Activated CD8-positive, alpha-beta memory T cell treated with anti-CD3 and anti-CD28 coated beads for 48 hours (primary cell): ENCODE measurements at places on chromosomes 5 and 9.

DNA sequence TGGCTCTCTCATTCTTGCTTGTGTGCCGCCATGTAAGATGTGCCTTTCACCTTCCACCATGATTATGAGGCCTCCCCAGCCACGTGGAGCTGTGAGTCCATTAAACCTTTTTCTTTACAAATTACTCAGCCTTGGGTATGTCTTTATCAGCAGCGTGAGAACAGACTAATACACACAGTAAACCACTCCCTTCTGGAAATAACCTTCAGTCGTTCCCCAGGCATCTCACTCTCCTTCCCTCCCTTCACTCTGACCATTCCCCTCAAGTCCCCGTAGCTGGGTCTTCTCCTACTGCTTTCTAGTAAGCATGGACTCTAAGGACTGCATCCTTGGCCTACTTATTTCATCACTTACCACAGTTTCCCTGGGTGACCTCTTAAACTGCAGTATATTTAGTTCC, 493.9 kb downstream of the CCDC171 start:
- no peak for DNase-seq

DNA sequence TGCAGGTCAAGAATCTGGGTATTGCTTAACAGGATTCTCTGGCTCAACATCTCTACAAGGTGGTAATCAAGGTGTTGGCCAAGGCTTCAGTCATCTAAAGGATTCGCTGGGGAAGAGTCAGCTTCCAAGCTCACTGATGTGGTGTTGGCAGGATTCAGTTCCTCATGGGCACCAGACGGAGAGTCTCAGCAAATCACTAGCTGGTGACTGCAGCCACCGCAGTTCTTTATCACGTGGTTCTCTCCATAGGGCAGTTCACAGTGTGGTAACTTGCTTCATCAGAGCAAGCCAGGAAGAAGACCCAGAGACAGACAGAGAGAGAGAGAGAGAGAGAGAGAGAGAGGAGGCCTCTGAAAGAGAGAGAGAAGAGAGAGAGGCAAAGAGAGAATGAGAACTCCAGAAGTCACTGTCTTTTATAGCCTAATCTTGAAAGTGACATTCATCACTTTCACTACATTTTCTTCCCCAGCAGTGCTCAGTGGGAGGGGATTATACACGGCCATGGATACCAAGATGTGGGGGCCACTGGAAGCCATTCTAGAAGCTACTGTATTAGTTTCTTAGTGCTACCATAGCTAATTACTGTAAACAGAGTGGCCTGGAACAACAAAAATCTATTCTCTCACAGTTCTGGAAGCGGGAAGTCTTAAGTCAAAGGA, 109.2 kb upstream of the SMIM23 start:
- DNase-seq: no peak

DNA sequence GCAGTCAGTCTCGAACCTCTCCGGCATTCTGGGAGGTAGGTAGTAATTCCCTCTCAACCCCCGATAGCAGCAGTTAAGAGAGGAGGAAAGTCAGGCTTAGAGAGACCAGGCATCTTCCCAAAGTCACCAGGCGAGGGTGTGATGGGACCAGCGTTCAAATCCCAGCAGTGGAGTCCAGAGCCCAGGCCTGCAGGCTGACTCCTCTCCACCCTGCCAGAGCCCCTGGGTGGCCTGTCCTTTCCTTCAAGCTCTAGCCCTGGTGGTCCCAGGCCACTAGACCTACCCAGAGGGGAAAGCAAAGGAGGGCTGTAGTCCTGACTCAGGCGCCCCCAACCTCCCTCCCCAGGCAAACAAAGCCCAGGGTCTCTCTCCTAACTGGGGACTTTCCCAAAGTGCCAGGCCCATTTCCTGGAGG, 4.2 kb upstream of the NR5A1 start:
- DNase-seq: no peak

- no peak for DNase-seq
Observed at GRCh38 chr9:34630402-34631154, 1.7 kb upstream of the ARID3C start.

GRCh38 chr9:13603921-13604320, 324.4 kb upstream of the MPDZ start:
- no peak for DNase-seq

- DNase-seq: no peak
Observed at GRCh38 chr9:135919318-135919890, 12.1 kb upstream of the CAMSAP1 start.

DNA sequence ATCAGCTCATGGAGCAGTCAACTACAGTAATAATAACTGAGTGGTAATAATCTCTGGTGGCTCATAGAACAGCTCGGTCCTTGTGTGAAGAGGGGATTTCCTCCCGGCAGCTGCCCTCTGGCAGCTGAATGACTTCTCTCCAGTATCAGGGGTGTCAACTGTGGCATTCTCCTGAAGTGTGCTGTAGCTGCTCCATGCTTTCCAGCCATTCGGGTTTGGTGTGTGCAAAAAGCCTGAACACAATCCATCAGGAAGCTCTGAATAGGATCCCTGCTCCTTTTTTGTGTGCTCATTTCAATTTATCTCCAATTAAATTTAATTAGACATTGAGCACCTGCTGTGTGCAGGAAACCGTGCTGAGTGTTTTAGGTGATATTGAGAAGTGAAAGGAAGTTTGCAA, 59.8 kb upstream of the BARX1 start:
- DNase-seq: no peak

DNA sequence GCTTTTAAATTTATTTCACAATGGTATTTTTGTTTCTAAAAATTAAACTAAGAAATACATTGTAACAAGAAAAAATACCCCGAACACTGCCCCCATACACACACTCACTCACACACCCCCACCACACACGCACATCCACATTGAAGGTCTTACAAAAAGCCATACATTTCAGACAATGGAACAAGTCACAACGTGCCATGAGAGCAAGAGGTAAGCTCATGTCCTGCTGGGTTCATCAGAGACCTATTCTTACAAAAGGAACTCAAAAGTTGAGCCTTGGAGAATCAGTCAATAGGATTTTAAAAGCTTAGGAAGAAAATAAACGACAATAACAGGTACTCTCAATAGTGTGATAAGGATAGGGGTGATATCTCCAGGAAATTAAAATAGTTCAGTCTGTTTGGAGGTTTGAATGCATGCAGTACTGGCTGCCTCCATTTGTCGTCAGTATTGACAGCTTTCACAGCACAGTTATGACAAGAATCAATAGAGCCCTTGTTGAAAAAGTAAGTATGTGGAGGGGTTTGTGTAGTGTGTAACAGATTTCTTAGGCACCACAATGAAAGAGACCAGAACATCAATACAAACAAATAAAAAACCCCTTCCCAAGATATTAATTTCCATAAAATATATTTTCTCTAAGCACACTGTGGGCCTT, 1826.2 kb upstream of the CDH6 start:
- no peak for DNase-seq

- DNase-seq: no peak
Observed at GRCh38 chr5:74295676-74296075, 344.9 kb downstream of the ENC1 start.

DNA sequence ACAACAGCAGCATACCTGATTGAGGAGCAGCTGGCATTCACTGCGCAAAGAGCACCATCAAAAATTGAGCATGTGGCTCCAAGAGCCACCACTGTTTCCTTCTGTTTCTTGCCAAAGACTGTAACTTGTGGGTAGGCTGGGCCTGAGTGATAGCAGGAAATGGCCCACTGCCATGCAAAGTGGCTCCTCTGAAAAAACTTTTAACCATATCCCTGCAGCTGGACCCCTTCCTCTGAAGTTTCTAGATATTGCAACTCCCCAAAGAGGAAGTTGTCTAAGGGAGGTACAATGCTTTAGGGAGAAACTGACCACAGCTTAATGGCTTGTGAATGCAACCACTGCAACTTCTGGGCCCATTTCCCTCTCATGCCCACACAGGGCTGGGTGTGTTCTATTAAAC, 355.4 kb upstream of the PDE4D start:
- no peak for DNase-seq

DNA sequence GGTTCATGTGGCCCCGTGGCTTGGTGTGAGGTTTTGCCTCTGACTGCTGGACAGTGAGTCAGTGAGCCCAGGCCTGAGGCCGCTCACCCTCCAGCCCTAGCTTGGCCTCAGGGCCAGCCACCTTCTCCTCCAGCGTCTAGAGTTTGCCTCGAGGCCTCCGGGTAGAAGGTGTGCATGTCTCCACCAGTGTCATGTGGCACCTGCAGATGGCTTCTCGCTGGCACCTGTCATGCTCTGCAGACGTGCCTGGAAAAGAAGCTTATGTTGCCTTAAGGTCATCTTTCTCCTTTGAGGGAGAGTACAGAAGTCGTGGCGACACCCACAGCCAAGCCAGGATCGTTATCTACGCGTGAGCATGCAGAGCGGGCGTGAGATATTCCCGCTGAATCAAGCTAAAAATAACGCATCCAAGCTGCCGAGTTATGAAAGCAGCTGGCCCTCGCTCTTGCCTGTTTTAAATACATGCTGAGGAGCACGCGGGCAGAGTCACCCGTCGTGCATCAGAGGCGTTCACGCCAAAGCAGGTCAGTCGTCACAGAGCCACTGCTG, 79.7 kb upstream of the FCN2 start:
- no peak for DNase-seq

DNA sequence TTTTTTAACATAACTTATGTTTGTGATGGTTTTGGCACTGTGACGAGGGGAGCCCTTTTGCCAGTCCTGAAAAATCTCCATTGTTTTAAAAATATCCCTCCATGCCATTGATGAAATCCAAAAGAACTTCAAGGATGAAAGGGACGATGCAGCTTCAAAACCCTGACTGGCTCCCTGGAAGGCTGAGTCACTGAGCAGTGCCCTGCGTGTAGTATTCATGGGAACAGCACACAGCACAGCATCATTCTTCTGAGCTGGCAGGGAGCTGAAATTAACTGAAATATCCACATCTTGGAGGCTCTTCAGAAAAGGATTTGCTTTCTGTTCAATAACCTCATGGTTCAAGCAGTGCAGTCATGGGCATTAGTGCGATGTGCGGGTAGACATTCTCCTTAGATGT, 29.7 kb downstream of the PDE4D start:
- DNase-seq: no peak

GRCh38 chr9:134234001-134234660, 69.8 kb upstream of the RNU6ATAC start:
- no peak for DNase-seq

GRCh38 chr9:106700676-106701075, 162.3 kb upstream of the ZNF462 start:
- no peak for DNase-seq

DNA sequence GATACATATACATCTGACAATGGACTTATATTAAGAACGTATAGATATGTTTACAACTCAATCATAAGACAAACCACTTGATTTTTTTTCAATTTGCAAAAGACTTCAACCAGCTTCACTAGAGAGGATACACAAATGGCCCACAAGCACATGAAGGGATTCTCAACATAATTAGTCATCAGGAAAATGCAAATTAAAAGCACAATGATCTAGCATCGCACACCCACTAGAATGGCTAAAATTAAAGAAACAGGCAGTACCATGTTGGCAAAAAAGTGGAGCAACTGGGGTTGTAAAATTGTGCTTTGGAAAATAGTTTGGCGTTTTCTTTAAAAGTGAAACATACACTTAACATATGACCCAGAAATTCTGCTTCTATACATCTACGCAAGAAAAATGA, 80.0 kb upstream of the TRIO start:
- DNase-seq: no peak

GRCh38 chr5:141867139-141867538, 11.1 kb downstream of the PCDH1 start:
- no peak for DNase-seq

DNA sequence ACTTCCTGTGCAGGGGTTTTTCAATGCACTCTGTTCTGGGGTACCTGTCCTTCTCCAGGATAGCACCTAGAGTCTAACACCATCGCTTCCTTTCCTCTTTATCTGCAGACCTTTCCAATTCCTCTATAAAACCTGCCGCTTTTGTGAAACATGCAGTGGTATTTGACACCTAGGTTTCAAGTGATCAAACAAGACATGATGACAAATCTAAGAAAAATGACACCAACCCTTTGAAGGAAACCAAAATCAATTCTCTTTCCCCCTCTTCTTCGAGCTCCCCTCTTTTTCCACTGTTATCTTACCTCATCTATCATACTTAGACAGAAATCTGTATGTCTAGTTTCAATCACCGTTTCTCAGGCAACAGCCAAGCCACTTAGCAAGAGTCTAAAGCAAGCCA, 25.6 kb upstream of the RANBP17 start:
- DNase-seq: no peak

DNA sequence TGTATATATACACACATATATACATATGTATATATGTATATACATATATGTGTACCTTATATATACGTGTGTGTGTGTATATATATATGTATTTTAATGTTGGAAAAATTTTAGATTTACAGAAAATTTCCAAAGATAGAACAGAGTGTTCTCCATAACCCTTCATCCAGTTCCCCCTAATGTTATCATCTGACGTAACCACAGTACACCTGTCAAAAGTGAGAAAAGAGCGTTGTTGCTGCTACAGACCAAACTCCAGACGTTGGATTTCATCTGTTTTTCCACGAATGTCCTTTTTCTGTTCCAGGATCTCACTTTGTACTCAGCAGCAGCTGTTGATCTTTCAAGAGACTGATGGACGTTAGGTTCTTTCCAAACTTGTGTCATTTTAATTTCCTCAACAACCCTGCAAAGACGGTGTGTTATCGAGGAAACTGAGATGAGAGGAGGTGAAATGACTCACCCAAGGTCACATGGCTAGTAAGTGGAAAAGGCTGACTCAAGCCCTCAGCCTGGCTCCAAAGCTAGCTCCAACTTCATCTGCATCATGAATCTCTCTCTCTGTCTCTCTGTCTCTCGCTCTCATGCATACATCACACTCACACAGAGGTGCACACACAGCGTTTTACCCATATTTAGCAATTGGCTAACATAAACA, 17.0 kb upstream of the NTNG2 start:
- DNase-seq: no peak

GRCh38 chr5:7846327-7846726, 4.6 kb downstream of the CFAP90 start:
- DNase-seq: no peak

DNA sequence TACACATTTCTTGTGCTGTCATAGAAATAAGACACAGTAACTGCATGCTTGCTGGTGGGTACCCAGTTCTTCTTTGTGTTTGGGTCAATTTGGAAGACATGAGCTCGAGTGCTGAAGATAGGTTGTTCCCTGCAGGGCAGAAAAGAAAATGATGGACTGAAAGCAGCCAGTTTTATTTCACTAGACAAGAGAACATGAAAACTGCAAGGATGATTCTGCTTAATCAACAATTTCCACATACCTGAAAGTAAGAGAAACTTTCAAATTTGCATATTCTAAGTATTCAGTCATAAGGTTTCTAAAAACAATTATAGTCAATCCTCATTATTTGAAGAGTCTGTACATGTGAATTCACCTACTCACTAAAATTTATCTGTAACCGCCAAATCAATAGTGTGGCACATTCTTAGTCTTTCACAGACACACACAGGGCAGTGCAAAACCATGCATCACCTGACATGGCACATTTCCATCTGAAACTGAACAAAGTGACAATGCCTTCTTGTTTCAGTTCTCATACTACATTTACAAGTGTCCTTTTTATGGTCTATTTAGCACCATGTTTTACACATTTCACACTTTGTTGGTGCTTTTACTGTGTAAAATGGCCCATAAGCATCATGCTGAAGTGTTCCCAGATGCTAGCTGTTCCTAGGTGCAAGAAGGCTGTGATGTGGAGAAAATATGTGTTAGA, 56.9 kb downstream of the HOMER1 start:
- no peak for DNase-seq
